ENCODE measurements at places on chromosomes 13 and 19.

- DNase-seq = no peak
Observed at GRCh38 chr19:33080761-33081681, at the start of gene GPATCH1. GPATCH1 (plus strand) TSS chr19:33081181; CDS start chr19:33081194, 13 bp downstream.

GRCh38 chr13:48078251-48078656 is 16.6 kb downstream of the MED4 start:
- DNase-seq = no peak

- no peak for DNase-seq
Observed at GRCh38 chr13:96473526-96474180, 383.7 kb downstream of the HS6ST3 start.

DNA sequence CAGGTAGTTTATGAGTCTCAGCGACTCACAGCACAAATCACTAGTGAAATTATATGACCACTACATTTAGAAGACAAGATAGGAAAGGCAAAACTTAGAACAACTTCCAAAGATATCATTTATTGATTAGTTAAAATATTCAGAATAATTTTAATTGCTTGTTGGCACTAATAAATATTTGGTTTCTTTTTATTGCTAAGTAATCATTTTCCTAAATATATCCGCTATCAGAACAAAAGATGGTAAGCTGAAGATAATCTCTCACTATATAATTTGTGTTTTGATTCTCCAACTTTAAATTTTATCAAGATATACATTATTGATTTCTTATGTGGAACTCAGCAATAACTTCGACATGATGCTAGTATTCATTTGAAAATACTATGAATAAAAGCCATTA is 248.5 kb downstream of the DIAPH3 start:
- DNase-seq = no peak

GRCh38 chr19:45103156-45103507 is 10.2 kb downstream of the PPP1R37 start:
- DNase-seq = no peak

DNA sequence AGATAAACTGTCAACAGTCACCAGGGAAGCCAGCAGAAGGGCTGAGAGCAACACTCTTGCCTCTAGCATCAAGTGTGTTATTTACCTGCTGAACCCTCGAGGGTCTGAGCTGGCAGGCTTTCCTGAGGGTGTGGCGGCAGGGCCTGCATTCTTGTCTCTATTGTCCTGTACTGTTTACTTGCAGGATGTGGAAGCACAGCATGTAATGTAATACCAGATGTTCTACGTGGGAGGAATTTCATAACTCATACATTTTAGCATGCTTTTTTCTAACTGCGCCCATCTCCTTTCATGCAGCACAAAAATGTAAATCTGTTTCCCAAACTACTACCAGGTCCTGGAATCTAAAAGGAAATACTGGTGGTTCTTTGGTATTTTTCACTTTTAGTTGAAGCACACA is 153.1 kb downstream of the RGCC start:
- DNase-seq = peak; percentile 89

All from AG04449 (cell line).